Activated CD4-positive, alpha-beta T cell treated with anti-CD3 and anti-CD28 coated beads, Interleukin-2, amount 10 ng/mL, durations not matched to agents 7 days and 5 days (primary cell): ENCODE measurements at places on chromosomes 5 and 9. TPM values are rescaled to one million over a fixed set of nuclear protein-coding genes. Genes with fewer than 3 reads are reported as not detected.

- H3K27ac ChIP-seq = no peak overlapping the region
- no peak overlapping the region for H3K4me3 ChIP-seq
- H3K4me1 ChIP-seq = no peaks in the 10 kb centered on the region
- H3K27me3 ChIP-seq = no peaks in the 10 kb centered on the region
- no peaks in the 10 kb centered on the region for H3K36me3 ChIP-seq
- DNase-seq = no peak
Measured at GRCh38 chr5:149790276-149790675, 60.2 kb downstream of the PPARGC1B start.

GRCh38 chr5:156181656-156182055 lies 145.3 kb upstream of the SGCD start:
- H3K27ac ChIP-seq = no peak overlapping the region
- DNase-seq = no peak
- H3K4me3 ChIP-seq = no peak overlapping the region
- no peaks in the 10 kb centered on the region for H3K4me1 ChIP-seq
- no peaks in the 10 kb centered on the region for H3K36me3 ChIP-seq

DNA sequence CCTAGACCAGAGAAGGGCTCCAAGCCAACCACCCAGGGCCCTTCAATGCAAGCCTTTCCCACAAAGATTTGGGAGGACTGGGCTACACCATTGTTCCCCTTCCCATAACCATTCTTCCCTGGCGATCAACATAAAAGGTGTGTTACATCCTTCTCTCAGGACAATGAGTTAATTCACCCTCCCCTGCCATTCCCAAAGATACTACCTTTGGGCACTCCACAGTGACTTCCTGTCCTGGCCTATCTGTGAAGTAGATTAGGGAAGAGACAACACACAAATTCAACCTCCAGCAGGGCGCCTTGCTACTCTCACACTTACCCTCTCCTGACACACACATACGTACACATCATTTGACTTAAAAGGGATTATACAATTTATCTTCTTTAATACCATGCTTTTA lies 23.2 kb upstream of the IL17B start:
- H3K36me3 ChIP-seq = no peaks in the 10 kb centered on the region
- DNase-seq = no peak
- no peaks in the 10 kb centered on the region for H3K4me1 ChIP-seq
- no peak overlapping the region for H3K27ac ChIP-seq

DNA sequence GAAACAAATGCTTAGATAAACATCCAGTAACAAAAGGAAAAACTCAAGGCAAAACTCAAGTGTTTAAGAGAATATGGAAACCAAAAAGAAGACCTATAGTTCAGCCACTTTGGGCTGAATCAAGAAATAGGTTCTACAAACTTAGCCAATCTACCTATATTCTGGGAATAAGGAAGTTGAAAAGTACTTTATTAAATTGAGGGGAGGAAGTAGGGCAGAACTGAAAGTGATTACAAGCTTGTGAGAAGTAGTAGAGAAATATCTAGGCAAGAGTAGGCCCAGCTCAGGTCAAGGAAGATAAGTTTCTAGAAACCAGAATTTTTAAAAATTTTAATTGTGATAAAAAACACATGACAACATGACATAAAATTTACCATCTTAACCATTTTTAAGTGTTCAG lies 384.8 kb upstream of the PCSK5 start:
- no peak overlapping the region for H3K27ac ChIP-seq
- H3K36me3 ChIP-seq = no peaks in the 10 kb centered on the region
- DNase-seq = no peak

- no peak overlapping the region for H3K4me3 ChIP-seq
- H3K4me1 ChIP-seq = no peaks in the 10 kb centered on the region
- H3K27ac ChIP-seq = no peak overlapping the region
Measured at GRCh38 chr9:26811106-26811505, 81.5 kb downstream of the CAAP1 start.

DNA sequence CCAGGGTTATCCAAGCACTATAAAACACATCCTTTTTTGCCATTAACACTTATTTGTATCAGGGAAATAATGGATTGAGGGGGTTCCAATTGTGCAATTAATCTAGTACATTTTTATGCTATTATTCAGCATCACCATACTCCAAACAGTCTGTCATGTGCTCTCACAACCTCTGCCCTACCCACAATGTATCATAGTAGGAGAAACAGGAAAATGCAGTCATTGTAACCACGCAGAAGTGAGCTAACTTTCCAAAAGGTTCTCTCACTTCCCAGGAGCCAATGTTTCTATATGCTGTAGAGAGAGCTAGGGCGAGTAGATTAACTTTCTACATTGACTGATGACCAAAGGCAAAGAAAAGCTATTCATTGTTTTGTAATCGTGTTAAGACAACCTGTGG lies 29.8 kb downstream of the DAB2 start:
- no peak overlapping the region for H3K4me3 ChIP-seq
- no peaks in the 10 kb centered on the region for H3K36me3 ChIP-seq
- no peaks in the 10 kb centered on the region for H3K27me3 ChIP-seq
- DNase-seq = no peak

Gene PCDHB7
- not detected for total RNA-seq

Gene ADAMTSL2
- not detected for total RNA-seq
